Activated CD4-positive, CD25-positive, alpha-beta regulatory T cell treated with anti-CD3 and anti-CD28 coated beads, Interleukin-2, amount 50 U/mL, for 16 hours (primary cell): ENCODE measurements at places on chromosomes 16 and 17.

- no peak for DNase-seq
Measured at GRCh38 chr16:67169011-67169451, 1.3 kb upstream of the NOL3 start.

DNA sequence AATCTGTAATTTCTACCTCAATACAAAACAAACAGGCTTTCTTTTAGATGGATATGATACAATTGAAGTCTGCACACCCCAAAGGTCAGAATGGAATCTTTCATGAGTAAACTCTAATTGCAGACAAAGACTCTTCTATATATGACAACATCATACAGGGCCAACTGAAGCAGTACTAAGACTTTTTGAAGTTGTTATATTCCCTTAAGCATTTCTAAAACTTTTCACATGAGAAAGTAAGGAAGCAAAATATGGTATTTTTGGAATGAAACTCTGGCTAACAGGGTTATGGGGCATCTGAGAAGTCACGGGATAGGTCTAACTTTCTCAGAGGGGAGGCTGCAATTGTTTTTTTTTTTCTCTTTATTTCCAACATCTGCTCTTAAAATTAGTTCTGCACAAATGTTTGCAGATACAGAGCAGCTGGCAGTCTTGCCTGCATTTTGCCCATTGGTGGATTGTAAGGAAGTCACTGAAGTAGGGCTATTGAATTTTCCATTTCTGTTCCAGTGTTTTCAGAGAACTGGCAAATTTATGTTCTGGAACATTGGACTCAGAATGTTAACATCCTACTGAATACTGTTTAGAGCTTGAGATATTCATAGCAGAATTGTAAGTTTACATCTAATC, 59.1 kb downstream of the SSH2 start:
- no peak for DNase-seq

DNA sequence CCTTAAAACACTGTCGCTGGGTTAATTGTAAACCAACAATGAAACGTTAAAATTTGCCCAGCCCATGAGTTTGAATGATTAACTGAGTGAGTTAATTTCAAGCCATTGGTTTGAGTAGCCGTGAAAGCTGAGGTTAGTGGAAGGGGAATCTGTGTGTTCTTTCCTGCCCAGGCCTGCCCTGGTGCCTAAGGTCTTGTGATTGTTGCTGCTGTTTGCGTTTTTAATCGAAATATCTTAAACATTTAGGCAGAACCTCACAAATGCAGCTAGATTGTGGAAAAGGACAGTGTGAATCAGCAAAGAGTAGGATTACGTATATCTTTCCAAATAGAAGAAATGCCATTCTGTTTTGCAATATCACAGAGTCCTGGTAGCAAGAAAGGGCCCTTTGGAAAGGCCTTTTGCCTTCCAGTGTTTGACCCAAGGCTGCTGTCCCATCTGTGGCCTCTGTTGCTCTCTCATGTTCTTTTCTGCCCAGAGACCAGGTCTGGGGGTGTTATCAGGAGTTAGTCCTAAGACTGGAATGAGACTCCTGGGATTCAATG, 113.8 kb downstream of the MSI2 start:
- DNase-seq, result no peak

DNA sequence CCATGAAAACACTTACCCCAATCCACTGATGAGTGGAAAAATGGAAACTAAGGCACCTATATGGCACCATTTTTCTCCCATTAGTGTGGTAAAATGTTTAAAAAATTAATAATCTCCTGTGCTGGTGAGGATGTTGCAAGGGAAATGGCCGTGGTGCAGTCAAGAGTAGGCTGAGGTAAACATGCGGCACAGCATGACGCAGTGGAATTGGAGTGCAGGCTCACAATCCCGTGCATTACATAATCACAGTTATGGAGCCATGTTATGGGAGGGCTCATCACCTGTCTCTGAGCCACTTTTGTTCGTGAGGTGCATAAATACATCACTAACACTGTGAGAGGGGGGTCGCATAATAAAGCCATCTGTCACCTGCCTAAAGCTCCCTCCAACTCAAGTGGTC, 164.4 kb upstream of the XYLT1 start:
- no peak for DNase-seq

DNA sequence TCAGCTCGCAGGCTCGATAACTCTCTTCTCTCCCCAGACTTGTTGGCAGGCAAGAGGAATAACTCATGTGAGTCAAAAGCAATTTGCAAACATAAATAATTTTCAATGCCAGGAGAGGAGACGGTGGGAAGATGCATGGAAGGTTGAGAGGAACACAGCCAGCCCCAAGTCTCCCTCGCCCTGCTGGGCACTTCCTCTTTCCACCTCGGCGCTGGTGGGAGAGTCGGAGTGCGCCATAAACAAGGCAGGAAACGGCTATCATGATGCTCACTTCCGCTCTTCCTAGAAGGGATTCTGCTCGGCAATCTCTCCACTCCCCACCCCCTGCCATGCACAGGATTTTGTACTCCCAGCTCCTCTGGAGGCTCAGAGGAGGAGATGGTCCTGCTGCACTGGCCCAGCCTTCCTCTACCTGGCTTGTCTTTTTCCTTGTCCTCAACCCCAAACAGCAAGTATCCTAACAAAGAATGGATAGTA, 13.0 kb downstream of the CBX4 start:
- DNase-seq, result no peak

DNA sequence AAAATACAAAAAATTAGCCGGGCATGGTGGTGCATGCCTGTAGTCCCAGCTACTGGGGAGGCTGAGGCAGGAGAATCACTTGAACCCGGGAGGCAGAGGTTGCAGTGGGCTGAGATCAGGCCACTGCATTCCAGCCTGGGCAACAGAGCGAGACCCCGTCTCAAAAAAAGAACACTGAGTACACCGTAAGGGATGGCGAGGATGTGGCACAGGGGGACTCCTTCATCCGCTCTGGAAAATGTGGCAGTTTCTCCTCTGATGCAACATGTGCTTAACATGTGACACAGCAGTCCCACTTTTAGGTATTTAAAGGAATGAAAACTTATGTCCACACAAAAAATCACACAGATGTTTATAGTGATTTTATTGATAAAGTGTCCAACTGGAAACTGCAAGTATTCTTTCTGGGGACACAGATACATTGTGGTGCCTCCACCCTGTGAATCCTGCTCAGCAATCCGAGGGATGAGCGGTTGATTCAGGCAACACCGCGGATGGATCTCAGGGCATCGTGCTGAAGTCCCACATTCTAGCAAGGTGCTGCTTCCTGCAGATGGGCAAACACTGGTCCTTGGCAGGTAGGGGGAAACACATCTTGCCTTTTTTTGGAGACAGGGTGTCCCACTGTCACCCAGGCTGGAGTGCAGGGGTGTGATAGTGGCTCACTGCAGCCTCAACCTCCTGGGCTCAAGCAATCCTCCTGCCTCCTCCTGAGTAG, 3.5 kb upstream of the C16orf95 start:
- DNase-seq, result no peak

DNA sequence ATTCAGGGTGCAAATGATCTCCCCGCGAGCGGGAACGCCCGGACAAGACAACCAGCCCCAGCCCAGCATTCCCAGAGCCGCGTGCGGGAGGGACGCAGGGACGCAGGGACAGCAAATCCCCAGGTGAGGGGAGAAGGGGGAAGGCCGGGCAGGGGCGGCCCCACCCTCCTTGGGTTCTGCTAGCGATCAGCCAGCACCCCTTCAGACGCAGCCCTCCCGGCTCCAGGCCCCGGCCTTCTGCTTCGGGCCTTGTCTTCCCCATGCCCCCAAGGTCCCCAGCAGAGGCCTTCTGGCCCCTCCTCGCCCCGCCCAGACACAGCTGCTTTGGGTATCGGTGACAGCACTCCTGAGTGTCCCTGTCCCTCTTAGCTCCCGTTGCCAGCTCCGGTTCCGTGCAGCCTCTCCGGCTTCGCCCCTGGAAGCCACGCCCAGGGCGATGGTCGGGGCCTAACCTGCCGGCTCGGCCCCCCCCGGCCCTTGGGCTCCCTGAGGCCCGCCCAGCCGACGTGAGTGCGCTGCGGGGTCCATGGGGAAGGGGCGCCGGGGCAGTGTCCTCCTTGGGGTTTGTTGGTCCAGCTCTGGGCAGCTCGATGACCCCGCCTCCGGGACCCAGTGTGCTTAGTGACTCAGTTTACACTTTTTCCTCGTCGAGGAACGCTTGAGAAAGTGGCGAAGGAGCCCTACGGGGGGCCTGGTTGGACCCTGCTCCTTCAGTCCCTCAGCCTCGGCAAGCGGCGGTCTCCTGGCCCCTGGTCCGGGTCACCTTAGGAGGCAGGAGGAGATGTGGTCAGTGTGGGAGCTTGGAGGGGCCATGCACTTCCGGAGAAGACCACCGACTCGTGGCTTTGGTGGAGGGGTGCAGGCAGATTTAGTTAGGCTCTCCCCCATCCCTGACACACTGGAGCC, 50.5 kb upstream of the AMZ2 start:
- no peak for DNase-seq

DNA sequence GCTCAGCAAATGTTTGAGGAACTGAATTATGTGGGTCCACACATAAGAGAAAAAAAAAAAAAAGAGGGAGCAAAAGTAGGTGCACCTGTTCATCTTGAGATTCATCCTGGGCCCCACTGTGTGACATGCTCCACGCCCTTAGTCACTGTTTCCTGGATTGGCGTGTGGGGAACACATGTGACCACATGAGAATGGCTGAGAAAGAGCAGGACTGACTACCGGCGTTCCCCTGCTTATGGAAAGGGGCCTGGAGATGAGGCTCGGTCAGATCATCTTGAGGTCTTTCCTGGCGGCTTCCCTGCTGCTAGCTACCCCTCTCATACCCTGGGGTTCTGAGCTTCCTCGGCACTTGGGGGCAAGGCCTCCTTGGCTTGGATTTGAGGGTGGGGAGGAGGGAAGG, 3.9 kb downstream of the DEXI start:
- no peak for DNase-seq

DNA sequence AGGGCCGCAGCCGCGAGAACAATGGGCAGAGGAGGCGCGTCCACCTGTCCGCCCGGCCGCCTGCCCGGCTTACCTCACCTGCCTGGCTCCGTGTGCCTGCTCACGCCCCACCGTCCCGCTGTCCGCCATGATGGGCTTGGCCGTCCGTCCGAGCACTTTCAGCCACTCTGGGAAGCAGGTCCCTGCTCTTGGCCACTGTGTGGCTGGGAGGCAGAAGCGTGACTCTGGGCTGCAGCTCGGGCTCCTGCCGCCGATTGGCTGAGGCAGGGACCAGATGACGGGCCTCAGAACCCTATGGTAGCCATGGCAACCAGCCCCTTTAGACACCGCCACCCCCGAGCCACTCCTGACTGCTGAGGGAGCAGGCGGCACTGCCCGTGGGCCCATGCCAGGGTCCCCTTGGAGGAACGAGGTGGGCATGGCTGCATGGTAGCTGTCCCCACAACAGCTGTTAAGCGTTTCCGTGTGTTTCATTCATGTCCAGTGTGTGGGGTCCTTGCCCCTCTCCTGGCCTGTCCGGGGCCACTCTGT, 8.9 kb upstream of the AXIN1 start:
- no peak for DNase-seq

DNA sequence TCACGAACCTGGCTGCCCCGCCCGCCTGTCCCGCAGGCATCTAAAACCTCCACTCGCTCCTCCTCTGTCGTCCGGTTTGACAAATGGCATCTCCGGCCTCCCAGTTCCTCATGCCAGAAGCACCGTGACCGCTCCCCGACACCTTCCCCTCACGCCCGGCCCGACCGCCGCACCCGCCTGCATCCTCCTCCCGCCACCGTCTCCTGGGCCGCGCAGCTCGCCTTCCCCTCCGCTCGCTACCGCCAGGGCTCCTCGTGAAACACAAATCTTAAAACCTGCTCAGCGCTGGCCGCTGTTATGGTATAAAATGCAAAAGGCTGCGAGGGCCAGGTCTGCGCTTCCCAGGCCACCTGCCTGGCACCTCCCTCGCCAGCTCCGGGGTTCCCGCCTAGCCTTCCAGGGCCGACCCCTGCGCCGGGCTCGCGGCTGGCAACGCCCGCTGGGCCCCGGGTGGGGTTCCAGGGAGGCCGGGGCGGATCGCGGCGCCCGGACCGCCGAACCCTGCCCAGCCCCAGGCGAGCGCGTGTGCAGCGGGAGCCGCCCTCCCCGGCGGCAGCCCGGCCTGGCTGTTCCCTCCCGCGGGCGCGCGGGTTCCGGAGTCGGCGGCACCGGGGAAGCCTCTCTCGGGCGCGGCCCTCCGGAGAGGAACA, 488 bp downstream of the SPSB3 start:
- DNase-seq, result no peak

DNA sequence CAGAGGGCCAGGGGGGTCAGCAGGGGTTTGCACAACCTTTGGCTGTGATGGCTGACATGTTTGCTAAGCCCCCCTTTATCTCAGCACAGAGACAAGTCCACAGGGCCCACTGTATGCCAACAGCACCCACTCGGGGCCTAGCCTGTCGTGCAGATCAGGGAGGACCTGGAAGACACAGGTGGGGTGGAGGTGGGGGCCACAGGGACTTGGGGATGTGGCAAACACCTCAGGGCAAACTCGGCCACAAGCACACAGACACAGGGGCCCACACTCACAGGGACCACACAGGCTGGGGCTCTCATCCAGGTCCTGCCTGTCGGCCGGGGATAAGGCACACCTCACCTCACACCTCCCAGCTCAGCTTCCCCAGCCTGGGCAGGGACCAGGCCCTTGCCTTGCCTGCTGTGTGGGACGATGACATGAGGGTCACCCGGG, 87.9 kb downstream of the C16orf78 start:
- no peak for DNase-seq

- DNase-seq, result no peak
Measured at GRCh38 chr16:30779596-30779995, 7.4 kb downstream of the ZNF629 start.

DNA sequence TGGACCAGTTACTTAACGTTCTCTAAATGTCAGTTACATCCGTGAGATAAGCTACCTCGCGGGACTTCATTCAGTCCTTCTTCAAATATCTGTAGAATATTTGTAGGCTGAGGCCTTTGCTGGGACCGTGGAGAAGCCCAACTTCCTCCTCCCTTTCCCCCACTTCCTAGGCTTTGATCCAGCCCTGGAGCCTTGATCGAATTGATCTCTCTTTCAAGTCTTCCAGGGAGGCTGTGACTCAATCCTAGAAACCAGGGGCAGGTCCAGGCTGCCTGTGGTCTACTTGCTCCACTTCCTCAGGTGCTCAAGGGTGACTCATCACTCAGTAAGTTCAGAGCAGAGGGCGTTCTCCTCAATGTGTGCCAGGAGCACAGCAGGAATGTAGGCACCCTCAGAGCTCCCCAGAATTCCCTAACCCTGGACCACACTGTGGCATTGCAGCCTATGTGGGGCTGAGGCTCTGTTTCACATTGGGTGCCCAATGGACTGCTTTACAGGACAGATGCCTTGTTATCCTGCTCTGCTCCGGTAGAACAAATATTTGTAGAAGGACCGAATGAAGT, 11.2 kb upstream of the CEP20 start:
- no peak for DNase-seq

DNA sequence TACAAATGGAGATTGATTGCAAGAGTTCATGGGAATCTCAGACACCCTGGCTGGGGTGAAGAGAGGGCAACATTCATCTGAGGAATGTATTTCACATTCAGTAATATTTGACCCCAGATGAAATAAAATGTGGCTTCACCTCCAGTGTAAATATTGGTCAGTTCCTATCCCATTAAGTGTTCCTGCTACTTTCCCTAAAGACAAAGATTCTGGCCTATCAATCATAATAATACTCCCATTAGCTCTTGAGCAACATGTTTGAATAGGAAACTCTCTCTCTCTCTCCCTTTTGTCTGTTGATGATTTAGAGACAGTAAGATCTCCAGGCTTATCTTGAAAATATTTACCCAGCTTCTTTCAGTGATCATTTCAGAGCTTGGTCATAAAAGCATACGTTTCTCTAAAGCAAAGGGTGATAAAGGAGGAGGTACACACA, 70.1 kb downstream of the KCNJ2 start:
- no peak for DNase-seq
